ENCODE measurements at places on chromosomes 4 and X.

DNA sequence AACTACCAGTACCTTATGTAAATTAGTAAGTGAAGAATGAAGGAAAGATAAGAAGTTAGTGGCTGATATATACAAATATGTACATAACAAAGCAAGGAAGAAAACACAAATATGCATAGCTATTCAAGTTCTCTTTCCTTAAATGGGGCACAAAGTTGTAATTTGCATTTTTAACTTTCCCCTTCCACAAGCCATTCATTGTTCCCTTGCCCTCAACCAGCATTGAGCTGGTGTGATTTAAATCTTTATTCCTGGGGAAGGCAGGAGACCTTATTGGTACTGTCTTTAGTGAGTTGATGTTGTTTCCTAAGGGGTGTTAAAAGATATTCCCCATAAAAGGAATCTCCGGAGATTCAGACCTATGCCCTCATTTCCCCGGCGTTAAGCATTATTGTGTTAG, 735.3 kb downstream of the PCDH18 start:
- DNase-seq: no peak

DNA sequence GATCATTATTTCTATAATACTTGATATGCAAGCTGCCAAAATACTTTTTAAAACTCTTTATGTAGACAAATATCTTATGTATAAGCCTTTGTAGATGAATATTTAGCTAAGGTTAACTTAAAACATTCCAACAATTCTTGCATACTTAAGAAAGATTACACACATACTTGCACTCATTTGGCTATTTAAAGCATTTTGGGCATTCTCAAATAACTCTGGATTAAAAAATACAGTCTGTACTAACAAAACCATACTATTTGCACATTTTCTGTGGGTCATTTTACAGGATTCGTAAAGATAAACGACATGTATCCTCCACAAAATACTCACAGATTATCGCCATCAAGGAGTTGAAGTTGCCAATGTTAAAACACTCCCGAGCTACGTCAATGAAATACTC, 26.5 kb downstream of the RASGEF1B start:
- DNase-seq: no peak

GRCh38 chrX:18353931-18354368, 538 bp downstream of the SCML2 start:
- no peak for DNase-seq

GRCh38 chr4:110680265-110680664, 57.4 kb upstream of the PITX2 start:
- no peak for DNase-seq

- no peak for DNase-seq
Observed at GRCh38 chr4:155639704-155640523, 26.7 kb upstream of the GUCY1A1 start.

- DNase-seq: no peak
Observed at GRCh38 chrX:74493806-74494205, 72.5 kb downstream of the SLC16A2 start.

Measured in substantia nigra (tissue), 51 donors.